ENCODE measurements at places on chromosomes 13 and 19. TPM values are rescaled to one million over a fixed set of nuclear protein-coding genes. Genes with fewer than 3 reads are reported as not detected.

Gene ZNF98
- not detected for total RNA-seq

Gene MEGF8
- total RNA-seq: 21.5 TPM

Gene ALDH16A1
- total RNA-seq: 24.9 TPM

Gene DENND1C
- 2.8 TPM for total RNA-seq

Gene FCAR
- total RNA-seq: not detected

Gene PRR12
- total RNA-seq: 20.5 TPM

Gene PLPPR3
- not detected for total RNA-seq

Gene FGF22
- total RNA-seq: not detected

GRCh38 chr13:67017276-67017675, 212.9 kb downstream of the PCDH9 start:
- no peak for DNase-seq

- DNase-seq: no peak
These were observed 24.8 kb upstream of the CCNP start for GRCh38 chr19:40251244-40251643.

GRCh38 chr19:19338082-19338481, 17.5 kb downstream of the MAU2 start:
- no peak for DNase-seq

GRCh38 chr13:59119475-59119874, 1044.3 kb downstream of the DIAPH3 start:
- no peak for DNase-seq

DNA sequence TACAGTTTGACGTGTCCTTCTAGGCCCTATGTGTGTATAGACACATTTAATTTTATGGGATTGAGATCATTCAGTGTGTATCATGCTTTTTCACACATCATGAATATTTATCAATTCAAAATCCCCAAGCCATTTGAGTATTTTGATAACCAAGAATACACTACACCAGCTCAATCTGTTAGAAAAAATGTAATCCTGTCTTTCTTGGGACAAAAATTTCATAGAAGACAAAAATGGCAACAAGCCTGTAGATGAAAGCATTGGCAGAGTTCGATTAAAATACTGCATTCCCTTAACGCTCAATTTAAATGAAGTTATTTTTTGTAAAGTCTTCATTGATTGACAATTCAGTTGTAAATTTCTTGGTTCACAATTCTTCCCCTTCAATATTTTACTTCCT, 41.9 kb downstream of the WDR87 start:
- no peak for DNase-seq

GRCh38 chr13:46801858-46802257, 4.9 kb upstream of the ESD start:
- DNase-seq: no peak

DNA sequence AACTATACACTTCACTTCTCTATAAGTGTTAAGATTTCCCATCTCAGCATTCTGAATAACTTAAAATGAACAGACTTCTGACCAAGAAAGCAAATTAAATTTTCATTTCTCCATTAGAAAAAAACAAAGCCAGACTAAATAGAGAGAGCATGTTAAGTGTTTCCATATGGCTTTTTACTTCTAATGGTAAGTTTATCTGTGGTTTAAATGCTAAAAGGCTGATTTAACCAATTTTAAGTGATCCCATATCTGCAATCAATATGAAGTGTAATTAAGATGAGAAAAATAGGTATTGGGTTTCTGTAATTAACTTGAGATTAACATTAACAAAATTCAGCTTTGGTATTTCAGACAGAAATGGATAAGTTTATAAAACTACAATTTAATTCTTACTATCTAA, 107.8 kb downstream of the ELF1 start:
- no peak for DNase-seq

DNA sequence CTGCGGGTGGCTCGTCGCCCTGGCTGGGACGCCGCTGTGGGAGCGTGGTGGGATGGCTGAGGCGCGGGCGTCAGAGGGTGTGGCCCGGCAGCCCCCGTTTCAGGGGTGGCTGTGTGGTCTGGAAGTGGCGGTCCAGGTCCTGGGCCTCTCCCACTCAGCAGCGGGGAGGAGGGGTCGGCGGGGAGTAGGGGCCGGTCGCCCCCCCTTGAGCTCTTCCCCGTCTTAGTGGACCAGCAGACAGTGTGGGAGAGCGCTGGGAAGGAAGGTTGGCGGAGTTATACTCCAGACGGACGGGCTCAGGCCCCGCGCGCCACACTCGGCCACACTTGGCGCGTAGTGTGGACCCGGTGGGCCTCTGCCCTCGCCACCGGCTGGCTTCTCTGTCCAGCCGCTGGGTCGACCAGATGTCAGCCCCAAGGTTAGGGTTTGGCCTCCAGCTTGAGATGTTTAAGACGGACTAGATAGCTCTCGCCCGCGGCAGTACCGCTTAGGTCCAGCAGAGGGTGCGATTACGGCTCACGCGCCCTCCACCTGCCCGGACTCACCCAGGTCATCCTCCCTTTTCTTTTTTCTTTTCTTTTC, 21.7 kb upstream of the ZNF429 start:
- no peak for DNase-seq

- DNase-seq: no peak
These were observed 18.4 kb downstream of the LRCH1 start for GRCh38 chr13:46571189-46571908.

DNA sequence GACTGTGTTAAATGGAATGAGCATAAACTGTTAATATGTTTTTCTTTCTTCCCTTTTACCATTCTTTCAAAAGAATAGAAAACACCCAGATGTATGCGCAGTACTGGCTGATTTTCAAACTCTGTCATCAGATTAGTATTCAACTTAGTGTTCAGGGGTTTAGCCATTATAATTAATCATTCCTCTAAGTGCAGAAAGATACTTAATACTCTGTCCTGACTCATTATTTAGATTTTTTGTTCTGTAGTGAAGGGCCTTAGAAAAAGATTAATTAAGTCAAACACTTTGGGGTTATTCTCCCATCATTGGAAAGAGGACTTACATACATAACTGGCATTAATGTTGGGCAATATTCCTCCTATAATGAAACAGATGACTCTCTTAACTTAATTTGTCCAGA, 1316.7 kb upstream of the SLC10A2 start:
- no peak for DNase-seq

DNA sequence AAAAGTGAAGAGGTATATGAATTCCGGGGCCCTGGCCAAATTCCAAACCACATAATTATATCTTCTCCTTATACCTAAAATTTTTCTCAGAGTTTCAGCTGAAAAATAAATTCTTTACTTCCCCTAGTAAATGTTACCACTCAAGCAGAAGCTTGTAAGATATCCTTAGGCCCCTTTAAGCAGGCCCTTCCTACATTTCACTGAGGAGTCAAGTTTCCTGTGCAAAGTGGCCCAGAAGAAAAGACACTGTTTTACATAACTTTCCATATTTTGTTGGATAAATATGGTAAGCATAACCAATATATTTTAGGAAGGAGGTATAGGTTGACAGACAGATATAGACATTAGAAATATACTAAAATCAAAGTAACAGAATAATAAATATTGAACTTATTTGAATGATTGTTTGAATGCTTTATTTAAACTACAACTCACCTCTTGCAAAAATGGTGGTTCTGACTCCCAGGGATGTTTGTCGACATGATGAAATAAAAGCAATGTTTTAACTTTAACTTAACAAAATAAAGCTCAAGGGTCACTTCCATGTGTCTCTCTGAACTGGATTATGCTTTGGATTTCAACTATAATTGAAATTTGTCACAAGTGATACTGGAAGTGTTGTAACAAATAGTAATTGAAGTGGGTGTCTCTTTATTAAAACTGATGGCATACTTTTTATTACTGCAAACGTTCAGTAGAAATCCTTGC, 141.2 kb downstream of the SPRY2 start:
- no peak for DNase-seq

- no peak for DNase-seq
These were observed 3.3 kb upstream of the USP12 start for GRCh38 chr13:27174766-27175455.

- no peak for DNase-seq
These were observed 14.7 kb upstream of the KCTD4 start for GRCh38 chr13:45215392-45216077.

- no peak for DNase-seq
These were observed 18.4 kb upstream of the RCBTB2 start for GRCh38 chr13:48551329-48551728.

GRCh38 chr19:56125806-56126590, 4.9 kb upstream of the ZNF787 start:
- peak; percentile 72 for DNase-seq

DNA sequence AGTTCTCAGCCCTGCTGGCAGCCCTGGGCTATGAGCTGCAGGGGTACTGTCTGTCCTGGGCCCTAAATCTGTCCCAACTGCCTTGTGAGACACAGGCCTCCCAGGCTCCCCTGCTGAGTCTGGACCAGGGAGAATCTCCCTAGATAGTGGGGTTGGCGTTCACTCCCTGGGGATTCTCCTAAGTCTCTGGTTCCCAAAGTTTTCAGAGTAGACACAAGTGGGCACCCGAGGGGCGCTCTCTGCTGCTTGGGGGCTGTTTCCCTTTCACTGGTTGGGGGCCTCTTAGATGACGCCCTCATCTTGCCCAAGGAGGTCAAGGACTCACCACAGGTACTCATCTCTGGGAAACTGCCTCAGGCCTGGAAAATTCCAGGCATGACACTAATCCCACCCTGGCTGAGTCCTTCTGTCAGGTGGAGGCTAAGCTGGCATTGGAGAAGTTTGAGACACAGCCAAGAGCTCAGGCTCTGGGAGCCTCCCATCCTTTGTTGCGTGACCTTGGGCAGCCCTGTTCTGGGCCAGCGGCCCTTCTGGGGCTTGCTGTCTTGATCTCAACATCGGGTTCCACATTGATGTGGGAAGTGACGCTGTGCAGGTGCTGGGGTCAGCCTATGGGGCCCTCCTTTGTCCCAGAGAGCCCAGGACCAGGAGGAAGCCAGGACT, 3.9 kb downstream of the RPL18A start:
- no peak for DNase-seq

DNA sequence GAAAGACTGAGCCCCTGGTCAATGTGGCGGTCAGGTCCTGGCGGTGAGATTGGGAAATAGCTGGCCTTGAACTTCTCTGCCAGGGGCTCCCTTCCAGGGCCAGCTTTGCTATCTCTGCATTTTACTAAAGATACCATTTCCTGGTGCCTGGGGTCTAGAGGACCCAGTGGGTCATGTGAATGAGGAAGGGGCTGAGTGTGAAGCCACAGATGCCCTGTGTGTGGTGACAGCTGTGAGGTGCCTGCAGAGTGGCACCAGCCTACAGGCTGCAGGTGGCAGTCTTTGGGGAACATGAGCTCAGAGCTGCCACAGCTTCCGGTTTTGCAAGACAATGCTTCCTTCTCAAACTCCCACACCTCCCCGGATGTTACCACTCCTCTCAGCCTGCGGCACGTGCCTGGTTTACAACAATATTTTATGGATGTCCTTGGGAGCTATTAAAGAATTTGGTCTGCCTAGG, 5.2 kb upstream of the MLNR start:
- peak; percentile 56 for DNase-seq

DNA sequence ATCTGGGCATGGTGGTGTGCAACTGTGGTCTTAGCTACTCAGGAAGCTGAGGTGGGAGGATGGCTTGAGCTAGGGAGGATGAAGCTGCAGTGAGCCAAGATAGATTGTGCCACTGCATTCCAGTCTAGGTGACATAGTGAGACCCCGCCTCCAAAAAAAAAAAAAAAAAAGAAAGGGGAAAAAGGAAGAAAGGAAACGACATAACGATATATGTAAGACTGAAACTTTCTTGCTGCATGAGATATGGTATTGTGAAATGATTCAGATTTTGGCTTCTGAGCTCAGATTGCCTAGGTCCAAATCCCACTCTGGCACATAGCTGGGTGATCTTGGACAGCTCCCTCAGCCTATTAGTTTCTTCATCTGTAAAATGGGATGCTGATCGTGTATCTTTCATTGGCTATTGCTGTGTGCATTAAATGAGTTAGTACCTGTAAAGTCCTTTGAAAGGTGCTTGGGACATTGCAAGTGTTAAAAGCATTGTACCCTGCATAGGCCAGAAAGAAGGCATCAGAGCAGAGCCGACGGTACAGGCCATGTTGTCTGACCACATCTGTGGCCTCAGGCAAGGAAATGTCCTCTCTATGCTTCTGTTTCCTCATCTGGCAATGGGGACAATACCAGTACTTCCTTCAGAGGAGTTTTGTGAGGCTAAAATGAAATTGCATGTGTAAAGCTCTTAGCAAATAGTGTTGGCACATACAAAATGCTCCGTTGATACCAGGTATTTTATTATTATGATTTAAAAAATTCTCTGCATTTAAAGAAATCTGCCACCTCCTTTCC, 32.6 kb upstream of the SLC46A3 start:
- no peak for DNase-seq

DNA sequence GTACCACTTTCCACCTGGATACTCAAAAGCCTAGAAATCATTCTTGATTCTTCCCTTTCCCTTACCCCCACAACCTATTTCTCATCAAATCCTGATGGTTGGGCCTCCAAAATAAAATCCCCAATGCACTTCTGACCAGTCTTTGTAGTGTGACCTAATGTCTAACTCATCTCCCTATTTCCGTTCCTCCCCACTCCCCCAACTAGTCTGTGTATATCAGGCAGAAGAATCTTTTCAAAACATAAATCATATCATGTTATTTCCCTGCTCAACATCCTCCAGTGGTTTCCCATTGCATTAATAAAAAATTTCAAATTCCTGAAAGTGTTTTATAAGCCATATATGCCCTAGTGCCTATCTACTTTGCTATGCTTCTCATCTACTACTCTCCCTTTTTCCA, 17.7 kb downstream of the CCDC122 start:
- no peak for DNase-seq

- no peak for DNase-seq
These were observed 60.2 kb downstream of the UNC13A start for GRCh38 chr19:17627921-17628320.

DNA sequence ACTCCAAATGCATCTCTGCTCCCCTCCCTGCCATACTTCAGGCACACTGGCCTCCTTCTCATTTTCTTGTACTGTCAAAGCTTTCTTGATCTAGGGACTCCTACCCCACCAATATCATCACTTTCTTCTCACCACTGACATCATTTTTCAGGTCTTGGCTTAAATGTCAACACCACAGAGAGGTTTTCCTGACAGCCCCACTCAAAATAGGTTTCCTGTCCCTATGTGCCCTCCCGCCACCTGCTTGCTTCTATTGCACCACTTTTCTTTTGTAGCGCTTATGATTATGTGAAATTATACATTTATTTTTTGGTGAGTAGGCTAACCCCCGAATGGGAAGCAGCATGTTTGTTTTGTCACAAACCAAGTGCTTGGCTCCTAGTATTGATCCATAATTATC, 164.6 kb downstream of the NDFIP2 start:
- DNase-seq: no peak

DNA sequence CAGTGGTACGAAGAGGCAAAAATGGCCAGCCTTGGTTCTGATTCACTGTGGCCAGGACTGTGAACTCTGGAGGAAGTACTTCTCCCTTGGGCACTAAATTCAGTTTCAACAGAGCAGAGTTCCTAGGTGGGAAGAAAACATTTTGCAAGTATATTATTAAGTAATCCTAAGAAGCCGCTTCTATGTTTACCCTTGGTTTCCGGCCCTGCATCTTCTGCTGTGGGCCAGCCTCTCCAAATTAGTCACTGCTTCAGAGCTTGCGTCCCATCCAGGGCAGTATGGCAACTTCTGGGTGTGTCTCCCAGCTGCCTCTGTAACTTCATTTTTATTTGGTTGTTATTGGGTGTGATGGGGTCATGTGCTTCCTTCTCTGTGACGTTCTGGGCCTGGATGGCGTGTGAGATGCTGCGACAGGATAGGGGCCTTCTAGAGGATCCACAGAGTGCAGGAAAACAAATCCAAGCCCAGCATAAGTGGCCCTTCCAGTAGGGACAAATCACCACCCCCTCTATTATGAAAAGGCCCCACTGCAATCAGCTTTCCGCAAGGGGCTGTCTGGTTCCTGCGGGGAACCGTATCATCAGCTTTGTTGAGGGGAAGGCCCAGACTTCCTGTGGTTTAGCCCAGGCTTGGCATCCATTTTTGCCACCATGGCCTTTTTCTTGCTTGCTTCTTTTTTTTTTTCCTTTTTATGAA, 55.1 kb upstream of the C1QTNF9 start:
- DNase-seq: no peak
